ENCODE measurements at places on chromosomes 3 and 15.

DNA sequence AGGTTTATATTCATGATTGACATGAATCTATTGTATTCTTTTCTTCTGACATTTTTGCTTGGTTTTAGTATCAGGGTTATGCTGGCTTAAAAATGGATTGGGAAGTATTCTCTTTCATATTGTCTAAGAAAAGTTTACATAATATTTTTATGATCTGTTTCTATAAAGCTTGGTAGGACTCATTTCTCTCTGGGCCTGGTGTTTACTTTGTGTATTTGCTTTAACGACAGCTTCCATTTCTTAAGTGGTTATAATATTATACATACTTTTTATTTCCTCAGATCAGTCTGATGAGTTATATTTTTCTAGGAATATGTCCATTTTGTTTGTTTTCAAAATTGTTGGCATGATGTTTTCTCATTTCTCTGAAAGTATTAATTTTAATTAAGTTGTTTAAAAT, 117.9 kb upstream of the IL12A start:
- no peaks in the 10 kb centered on the region for H3K36me3 ChIP-seq
- H3K27ac ChIP-seq = no peak overlapping the region
- no peaks in the 10 kb centered on the region for H3K4me1 ChIP-seq
- H3K4me3 ChIP-seq = no peak overlapping the region
- H3K27me3 ChIP-seq = peaks cover 39% of the 10 kb centered on the region

DNA sequence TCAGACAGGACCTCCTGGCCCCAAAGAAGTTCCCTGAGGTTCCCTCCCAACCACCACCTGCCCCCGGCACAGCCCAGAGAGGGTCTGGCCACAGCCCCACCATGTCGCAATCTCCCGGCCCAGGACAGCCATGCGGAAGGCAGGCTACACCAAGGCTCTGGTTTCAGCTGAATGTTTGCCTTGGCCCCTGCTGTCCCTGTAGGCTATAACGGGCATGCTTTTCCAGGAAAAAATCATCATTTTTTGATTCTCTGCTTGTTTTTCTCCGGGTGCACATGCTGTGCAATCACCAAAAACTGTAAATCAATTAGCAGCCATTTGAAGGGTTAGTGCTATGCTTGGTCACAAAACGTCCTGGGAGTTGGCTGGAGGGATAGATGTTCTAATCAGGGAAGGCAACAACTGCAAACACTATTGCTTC, 142.7 kb upstream of the IGF1R start:
- no peak overlapping the region for H3K27ac ChIP-seq
- no peak overlapping the region for H3K4me3 ChIP-seq
- peaks cover 1% of the 10 kb centered on the region for H3K36me3 ChIP-seq
- no peaks in the 10 kb centered on the region for H3K4me1 ChIP-seq

DNA sequence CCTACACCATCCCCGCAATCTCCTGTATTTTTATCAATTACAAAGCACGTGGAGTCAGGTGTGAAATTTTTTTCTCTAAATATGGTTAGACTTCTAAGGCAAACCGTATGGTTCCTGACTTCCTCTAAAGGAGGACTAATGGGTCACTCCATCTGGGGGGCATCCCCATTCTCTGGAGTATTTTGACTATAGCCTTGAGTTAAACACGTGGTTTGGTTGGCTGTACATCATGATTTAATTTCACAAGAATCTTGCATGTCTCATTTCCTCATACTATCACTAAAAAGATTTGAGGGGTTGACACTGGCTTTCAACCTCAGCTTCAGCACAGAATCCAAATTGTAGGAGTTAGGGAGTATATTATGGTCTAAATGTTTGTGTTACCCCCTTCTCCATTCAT, 25.3 kb upstream of the ZNF770 start:
- H3K4me3 ChIP-seq = no peak overlapping the region
- no peak for DNase-seq
- H3K4me1 ChIP-seq = no peaks in the 10 kb centered on the region
- H3K27ac ChIP-seq = no peak overlapping the region

DNA sequence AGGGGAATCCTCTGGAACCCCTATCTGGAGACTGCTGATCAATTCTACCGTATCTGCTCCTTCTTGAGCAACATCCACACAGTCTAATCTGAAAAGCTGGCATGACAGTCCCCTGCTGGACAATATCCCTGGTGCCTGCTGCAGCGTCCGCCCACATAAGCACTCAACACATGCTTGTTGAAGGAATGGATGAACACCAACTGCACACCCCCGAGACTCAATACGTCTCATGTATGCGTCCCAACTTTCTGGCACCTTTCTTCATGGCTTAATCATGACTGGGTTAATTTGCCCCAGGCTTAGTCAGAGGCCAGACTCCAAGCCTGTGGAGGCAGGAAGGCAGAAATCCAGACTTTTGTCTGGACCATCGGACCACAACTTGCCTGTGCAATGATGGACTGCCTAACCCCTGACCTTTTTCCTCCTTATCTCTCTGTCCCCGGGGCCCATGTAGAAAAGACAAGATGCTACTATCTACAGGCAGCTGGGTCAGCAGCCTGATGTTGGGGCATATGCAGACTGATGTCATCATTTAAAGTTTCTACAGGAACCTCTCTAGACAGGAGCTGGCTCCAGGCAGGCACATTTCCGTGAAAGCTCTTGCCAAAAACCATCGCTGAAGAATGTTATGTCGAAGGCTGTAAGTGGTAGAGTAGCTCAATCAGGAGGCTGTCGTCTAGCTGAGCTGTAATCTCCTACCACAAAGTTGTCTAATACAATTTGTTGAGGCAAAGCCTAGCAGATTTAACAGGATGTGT, 114.1 kb upstream of the TPM1 start:
- DNase-seq = no peak
- peaks cover 2% of the 10 kb centered on the region for H3K36me3 ChIP-seq
- peaks cover 37% of the 10 kb centered on the region for H3K27me3 ChIP-seq
- H3K4me3 ChIP-seq = no peak overlapping the region
- H3K27ac ChIP-seq = no peak overlapping the region

- no peaks in the 10 kb centered on the region for H3K36me3 ChIP-seq
- DNase-seq = no peak
- H3K4me3 ChIP-seq = no peak overlapping the region
- H3K27me3 ChIP-seq = no peaks in the 10 kb centered on the region
- no peaks in the 10 kb centered on the region for H3K4me1 ChIP-seq
Observed at GRCh38 chr3:177994976-177995375, 541.3 kb upstream of the KCNMB2 start.

GRCh38 chr3:30894521-30895251, at the start of gene GADL1:
Gene GADL1 (minus strand): TSS chr3:30894661. CDS start chr3:30894614, 47 bp downstream.
- DNase-seq = no peak
- peak within 1 kb of the TSS; percentile 36 for H3K4me3 ChIP-seq
- no peaks in the 10 kb centered on the region for H3K36me3 ChIP-seq
- no peak within 1 kb of the TSS for H3K27ac ChIP-seq

GRCh38 chr15:83062768-83063180, 4.3 kb downstream of the BTBD1 start:
- H3K27ac ChIP-seq = no peak overlapping the region
- H3K27me3 ChIP-seq = no peaks in the 10 kb centered on the region
- peaks cover 19% of the 10 kb centered on the region for H3K4me1 ChIP-seq
- no peak for DNase-seq
- H3K36me3 ChIP-seq = peaks cover 4% of the 10 kb centered on the region

DNA sequence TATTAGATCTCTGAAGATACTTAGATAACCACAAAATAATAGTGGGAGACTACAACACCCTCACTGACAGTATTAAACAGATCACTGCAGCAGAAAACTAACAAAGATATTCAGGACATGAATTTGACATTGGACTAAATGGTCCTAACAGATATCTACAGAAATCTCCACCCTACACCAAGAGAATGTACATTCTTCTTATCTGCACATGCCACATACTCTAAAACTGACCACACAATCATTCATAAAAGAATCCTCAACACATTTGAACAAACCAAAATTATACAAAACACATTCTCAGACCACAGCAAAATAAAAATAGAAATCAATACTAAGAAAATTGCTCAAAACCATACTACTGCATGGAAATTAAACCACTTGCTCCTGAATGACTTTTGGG, 116.3 kb downstream of the DTWD1 start:
- H3K4me3 ChIP-seq = no peak overlapping the region
- H3K4me1 ChIP-seq = no peaks in the 10 kb centered on the region
- no peak for DNase-seq

GRCh38 chr3:42497009-42497731, 5.3 kb upstream of the VIPR1 start:
- H3K4me1 ChIP-seq = peaks cover 18% of the 10 kb centered on the region
- H3K36me3 ChIP-seq = peaks cover 4% of the 10 kb centered on the region
- no peak overlapping the region for H3K27ac ChIP-seq
- H3K4me3 ChIP-seq = no peak overlapping the region
- no peak for DNase-seq

GRCh38 chr3:17136136-17136721, 251.5 kb downstream of the PLCL2 start:
- no peak for DNase-seq
- H3K36me3 ChIP-seq = no peaks in the 10 kb centered on the region
- no peak overlapping the region for H3K27ac ChIP-seq
- H3K4me1 ChIP-seq = peaks cover 11% of the 10 kb centered on the region

DNA sequence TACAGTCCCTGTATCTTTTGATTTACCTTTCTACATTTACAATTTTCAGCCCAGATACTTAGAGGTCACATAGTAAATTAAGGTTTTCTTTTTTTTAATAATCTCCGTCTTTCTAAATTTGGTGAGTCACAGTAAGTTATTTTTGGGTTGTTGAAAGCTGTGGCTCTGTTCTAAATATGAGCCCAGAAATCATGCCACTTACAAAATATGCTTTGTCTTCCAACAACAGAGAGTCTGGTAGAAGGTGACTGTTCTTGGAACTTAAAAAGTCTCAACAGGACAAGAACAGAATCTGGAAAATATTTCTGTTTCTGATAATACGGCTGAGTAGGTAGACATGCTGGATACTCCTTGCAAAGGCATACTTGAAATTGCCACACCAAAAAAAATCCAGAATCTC, 16.0 kb downstream of the GOLGA8S start:
- peaks cover 7% of the 10 kb centered on the region for H3K27me3 ChIP-seq
- H3K36me3 ChIP-seq = peaks cover 1% of the 10 kb centered on the region
- H3K27ac ChIP-seq = no peak overlapping the region
- no peak overlapping the region for H3K4me3 ChIP-seq

DNA sequence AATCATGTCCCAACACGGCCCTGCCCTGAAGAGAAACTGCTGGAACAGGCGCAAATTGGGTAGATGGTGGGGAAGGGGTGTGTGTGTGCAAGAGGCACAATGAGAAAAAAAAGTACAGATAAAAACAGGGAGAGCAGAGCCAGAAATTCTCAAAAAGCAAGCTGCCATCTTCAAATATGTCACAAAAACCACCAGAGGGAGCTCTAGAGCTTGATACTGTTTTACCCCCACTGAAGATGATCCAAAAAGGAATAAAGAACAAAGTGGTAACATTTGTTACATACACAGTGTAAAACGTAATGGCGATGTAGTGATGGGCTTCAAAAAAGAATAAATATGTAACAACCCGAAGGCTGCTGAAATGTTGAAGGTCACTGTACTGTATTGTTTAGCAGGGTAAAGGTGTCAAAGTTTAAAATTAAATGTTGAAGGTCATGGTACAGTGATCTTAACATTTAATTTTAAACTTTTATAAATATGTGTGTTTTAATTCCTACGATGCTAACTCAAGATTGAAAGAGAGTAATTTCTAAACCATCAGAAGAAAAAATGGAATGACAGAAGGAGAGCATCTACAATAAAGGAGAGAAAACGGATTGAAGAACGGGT, 6.0 kb downstream of the SNRPA1 start:
- H3K4me1 ChIP-seq = peaks cover 37% of the 10 kb centered on the region
- no peak for DNase-seq

GRCh38 chr15:57213862-57214261, 162.4 kb upstream of the CGNL1 start:
- H3K4me1 ChIP-seq = peaks cover 13% of the 10 kb centered on the region
- H3K27ac ChIP-seq = no peak overlapping the region
- DNase-seq = no peak
- H3K36me3 ChIP-seq = no peaks in the 10 kb centered on the region
- no peak overlapping the region for H3K4me3 ChIP-seq

DNA sequence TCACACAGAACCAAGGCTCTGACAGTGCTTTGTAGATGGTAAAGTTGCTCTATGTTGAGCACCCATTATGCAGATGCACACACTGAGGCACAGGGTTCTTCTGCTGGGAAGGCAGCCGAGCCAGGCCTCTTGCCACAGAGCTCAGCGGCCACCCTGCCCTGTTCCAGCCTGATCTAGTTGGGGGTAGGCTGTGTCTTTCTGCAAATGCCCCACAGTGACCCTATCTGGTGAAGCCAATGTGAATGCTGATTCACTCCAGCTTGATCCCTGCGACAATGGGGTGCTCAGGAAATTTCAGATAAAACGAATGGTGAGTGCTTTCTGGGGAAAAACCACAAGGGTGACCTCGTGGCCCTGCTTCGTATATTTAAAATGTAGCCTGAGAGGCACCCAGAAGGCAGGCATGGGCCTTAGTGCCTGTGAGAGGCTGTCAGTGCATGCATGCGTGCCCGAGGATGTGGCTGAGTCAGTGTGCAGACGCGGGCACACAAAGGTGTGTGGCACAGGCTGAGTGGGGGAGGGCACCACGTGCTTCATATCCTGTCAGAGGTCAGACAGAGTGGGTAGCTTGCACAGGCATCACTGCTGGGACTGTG, 85.7 kb downstream of the ATP2B2 start:
- no peak for DNase-seq
- no peak overlapping the region for H3K4me3 ChIP-seq
- H3K36me3 ChIP-seq = no peaks in the 10 kb centered on the region
- no peak overlapping the region for H3K27ac ChIP-seq

GRCh38 chr3:125386811-125387210, 11.7 kb upstream of the ZNF148 start:
- peaks cover 23% of the 10 kb centered on the region for H3K27me3 ChIP-seq
- H3K4me3 ChIP-seq = no peak overlapping the region
- H3K36me3 ChIP-seq = peaks cover 3% of the 10 kb centered on the region
- DNase-seq = no peak
- H3K4me1 ChIP-seq = peaks cover 13% of the 10 kb centered on the region
- no peak overlapping the region for H3K27ac ChIP-seq

- H3K36me3 ChIP-seq = no peaks in the 10 kb centered on the region
- no peak overlapping the region for H3K4me3 ChIP-seq
- H3K4me1 ChIP-seq = no peaks in the 10 kb centered on the region
- DNase-seq = no peak
- no peaks in the 10 kb centered on the region for H3K27me3 ChIP-seq
Observed at GRCh38 chr3:191376516-191377141, 46.3 kb upstream of the UTS2B start.

GRCh38 chr3:107907996-107908395, 182.8 kb downstream of the CD47 start:
- no peak overlapping the region for H3K27ac ChIP-seq
- DNase-seq = no peak

DNA sequence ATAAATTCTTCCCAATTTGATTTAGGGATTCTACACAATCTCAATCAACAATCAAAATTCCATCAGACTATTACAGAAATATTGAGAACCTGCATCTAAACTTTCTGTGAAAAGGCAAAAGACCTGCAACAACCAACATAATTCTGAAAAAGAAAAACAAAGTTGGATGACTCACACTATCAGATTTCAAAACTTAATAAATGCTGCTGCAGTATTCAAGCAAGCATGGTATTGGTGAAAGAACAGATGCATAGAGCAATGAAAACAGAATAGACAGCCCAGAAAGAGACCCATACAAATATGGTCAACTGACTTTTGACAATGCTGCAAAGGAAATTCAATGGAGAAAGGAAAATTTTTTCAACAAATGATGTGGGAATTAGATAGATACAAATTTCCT, 477.1 kb upstream of the NR2F2 start:
- H3K36me3 ChIP-seq = no peaks in the 10 kb centered on the region
- H3K4me1 ChIP-seq = peaks cover 13% of the 10 kb centered on the region
- H3K27ac ChIP-seq = no peak overlapping the region
- DNase-seq = no peak
- H3K27me3 ChIP-seq = no peaks in the 10 kb centered on the region
